ENCODE measurements at places on chromosomes 6 and 20. TPM values are rescaled to one million over a fixed set of nuclear protein-coding genes. Genes with fewer than 3 reads are reported as not detected.

- DNase-seq: peak; percentile 56
Measured at GRCh38 chr6:124190256-124190655, 386.6 kb downstream of the NKAIN2 start.

VNN1 gene
- polyA plus RNA-seq: not detected

RSPH9 gene
- 0.39 TPM for polyA plus RNA-seq

DNA sequence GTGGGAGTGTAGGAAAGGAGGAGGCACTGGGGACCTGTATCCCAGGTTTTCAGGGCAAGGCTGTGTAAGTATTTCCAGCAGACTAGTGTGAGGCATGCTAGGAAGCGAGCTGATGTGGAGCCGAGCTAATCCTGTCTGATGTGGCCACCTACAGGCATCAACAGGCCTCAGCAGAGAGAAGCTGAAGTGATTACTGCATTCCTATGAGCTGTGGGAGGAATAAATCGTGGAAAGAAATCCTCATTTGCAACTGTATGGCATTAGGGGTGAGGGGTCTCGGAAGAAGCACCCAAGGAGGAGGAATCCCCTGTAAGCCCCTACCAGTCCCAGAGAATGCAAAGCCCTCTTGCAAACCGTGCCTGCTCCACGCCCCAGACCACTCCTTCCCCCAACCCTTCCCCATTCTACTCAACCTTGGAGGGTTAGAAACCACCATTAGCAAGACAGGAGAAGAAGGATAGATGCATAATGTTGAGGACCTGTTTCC lies 41.6 kb downstream of the C6orf15 start:
- DNase-seq: peak; percentile 86

GRCh38 chr6:74510878-74511277 lies 695.0 kb downstream of the COL12A1 start:
- DNase-seq: no peak

- no peak for DNase-seq
Measured at GRCh38 chr6:166492092-166492741, 94.3 kb downstream of the RAMACL start.

- DNase-seq: peak; percentile 85
Measured at GRCh38 chr6:127515234-127515793, 3.8 kb downstream of the MTCL3 start.

GRCh38 chr6:8539453-8539852 lies 104.1 kb upstream of the SLC35B3 start:
- DNase-seq: peak; percentile 34

- peak; percentile 73 for DNase-seq
Measured at GRCh38 chr20:34708621-34709043, 4.5 kb downstream of the TP53INP2 start.

GRCh38 chr6:170174771-170175643 lies 115.9 kb downstream of the DLL1 start:
- no peak for DNase-seq

- no peak for DNase-seq
Measured at GRCh38 chr6:105269390-105269789, 89.6 kb upstream of the POPDC3 start.

CTAGE9 gene
- not detected for polyA plus RNA-seq

DNA sequence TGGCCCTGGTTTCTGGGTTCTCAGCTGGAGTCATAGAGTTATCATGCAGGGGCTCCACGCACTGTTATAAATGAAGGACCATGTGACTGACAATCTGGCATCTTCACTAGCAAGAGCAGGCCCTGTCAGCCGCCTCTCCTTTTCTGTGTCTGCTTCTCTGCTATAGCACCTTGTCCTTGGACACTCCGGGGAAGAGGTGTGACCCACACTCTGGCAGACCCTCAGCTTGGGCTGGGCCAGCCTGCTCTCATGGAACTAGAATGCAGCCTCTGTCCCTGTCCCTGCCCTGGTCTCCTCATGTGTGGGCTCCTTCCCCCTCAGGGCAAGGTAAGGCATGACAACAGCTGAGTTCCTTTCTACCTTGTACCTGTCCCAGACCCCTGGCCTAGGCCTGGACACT lies 10.9 kb upstream of the FANCE start:
- no peak for DNase-seq

DNA sequence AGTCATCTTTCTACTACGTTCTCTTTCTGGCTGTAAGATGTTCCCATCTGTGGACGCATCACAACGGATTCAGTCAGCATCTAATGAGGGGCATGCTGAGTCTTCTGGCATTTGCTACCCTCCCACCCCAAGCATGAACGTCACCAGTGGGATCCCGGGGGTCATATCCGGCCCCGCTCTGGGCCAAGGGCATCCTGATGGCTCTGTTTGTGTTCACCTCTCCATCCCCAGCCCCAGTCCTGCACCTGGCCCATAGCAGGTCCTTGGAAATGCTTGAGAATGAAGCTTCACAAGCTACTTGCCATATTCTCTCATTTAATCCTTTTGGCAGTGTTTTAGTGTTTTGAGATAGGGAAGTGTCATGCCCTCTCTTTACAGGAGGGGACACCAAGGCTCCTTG lies 14.9 kb downstream of the APCDD1L start:
- DNase-seq: no peak

DNA sequence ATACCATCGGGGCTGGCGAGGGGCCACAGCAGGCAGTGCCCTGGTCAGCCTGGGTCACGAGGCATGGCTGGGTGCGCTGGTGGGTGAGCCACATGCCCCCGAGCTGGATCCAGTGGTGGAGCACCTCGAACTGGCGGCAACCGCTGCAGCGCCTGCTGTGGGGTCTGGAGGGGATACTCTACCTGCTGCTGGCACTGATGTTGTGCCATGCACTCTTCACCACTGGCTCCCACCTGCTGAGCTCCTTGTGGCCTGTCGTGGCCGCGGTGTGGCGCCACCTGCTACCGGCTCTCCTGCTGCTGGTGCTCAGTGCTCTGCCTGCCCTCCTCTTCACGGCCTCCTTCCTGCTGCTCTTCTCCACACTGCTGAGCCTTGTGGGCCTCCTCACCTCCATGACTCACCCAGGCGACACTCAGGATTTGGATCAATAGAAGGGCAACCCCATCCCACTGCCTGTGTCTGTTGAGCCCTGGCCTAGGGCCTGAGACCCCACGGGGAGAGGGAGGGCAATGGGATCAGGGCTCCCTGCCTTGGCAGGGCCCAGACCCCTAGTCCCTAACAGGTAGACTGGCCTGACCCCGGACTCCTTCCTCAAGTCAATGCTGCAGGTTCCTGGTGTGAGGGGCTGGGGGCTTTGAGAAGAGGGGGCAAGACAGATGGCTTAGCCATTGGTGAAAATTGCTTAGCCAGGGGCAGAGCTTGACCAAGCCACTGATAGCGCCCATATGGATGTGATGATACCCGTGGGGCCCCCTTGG lies 598 bp downstream of the TMEM239 start:
- peak; percentile 53 for DNase-seq

- no peak for DNase-seq
Measured at GRCh38 chr6:74764486-74764885, 441.4 kb downstream of the COL12A1 start.

SLC12A5 gene
- 8.4 TPM for polyA plus RNA-seq

FAM217B gene
- 23.6 TPM for polyA plus RNA-seq

DNA sequence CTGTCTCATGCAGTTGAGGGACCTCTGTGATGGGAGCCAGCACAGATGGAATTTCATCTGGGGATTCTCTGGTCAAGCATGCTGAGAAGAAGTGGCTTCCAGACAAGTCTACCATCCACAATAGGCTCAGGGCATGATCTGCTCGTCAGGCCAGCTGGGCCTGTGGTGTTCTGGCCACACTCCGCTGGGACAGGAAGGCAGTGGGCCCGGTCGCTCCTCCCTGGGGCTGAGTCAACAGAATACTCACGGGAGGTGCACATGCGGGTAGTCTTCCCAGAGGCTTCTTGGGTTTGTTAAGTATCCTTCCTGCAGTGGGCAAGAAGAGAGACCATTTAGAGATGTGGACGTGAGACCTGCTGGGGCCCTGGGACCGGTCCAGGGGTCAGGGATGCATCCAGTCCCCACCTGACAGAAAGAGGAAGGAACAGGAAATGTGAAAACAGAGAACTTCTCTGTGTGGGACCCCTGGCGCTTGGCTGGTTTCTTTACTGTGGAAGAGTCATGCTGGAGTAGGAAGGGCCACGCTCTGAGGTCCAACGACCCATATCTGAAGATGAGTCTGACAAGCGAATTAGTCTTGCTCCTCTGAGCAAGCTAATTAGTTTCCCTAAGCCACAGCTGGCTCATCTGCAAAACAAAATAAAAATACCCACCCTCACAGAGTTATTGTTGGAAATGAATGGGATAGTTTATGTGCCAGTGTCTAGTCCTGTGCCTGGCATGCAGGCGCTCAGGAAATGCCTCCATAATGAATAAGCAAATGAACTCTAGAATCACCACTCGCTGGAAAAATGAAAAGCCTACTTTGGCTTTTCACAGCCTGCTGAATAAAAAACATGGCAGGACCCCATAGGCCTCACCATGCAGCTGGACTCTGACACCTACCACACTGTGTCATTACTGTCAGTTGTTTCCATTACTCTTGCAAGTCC lies 67.3 kb downstream of the TRAM2 start:
- DNase-seq: no peak

GRCh38 chr6:116215414-116215813 lies 38.5 kb downstream of the TSPYL4 start:
- no peak for DNase-seq

HLA-DRB5 gene
- not detected for polyA plus RNA-seq

CDH4 gene
- 1.2 TPM for polyA plus RNA-seq

GRCh38 chr6:121201105-121201504 lies 133.2 kb downstream of the TBC1D32 start:
- peak; percentile 1 for DNase-seq

FAM83C gene
- polyA plus RNA-seq: not detected

ACTL10 gene
- polyA plus RNA-seq: 0.66 TPM

GRCh38 chr6:127918506-127919427 lies 17.9 kb upstream of the THEMIS start:
- no peak for DNase-seq

RNF144B gene
- 4.2 TPM for polyA plus RNA-seq

DNA sequence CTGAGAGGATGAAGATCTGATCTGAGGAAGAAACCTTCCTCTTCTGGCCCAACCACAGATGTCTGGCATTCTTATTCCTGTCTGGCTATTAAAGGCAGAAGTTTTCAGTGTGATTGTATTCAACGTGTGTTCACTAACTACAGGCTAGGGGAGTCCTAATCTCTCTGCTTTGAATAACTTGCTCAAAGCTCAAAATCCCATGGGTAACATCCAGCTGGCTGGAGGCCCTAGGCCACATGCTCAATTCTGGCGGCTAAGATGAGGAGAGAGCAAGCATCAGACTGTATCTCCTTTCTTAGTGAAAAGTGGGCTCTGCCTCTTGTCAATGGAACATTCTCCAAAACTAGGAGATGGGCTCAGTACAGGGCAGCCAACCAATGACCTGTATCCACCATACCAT lies 478.0 kb downstream of the KIF16B start:
- DNase-seq: no peak

MAP7 gene
- 44.7 TPM for polyA plus RNA-seq

PRDM1 gene
- 0.90 TPM for polyA plus RNA-seq

DNA sequence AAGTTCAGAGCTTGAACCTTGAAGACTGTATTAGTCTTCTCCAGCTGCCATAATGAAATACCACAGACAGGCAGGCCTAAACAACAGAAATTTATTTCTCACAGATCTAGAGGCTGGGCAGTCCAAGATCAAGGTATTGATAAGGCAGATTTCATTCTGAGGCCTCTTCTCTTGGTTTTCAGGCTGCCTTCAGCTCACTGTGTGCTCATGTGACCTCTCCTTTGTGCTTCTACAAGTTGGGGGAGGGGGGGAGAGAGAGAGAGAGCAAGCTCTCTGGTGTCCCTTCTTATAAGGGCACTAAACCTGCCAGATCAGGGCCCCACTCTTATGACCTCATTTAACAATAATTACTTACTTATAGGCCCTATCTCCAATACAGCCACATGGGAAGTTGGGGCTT lies 102.6 kb upstream of the RSPO3 start:
- peak; percentile 36 for DNase-seq

DNA sequence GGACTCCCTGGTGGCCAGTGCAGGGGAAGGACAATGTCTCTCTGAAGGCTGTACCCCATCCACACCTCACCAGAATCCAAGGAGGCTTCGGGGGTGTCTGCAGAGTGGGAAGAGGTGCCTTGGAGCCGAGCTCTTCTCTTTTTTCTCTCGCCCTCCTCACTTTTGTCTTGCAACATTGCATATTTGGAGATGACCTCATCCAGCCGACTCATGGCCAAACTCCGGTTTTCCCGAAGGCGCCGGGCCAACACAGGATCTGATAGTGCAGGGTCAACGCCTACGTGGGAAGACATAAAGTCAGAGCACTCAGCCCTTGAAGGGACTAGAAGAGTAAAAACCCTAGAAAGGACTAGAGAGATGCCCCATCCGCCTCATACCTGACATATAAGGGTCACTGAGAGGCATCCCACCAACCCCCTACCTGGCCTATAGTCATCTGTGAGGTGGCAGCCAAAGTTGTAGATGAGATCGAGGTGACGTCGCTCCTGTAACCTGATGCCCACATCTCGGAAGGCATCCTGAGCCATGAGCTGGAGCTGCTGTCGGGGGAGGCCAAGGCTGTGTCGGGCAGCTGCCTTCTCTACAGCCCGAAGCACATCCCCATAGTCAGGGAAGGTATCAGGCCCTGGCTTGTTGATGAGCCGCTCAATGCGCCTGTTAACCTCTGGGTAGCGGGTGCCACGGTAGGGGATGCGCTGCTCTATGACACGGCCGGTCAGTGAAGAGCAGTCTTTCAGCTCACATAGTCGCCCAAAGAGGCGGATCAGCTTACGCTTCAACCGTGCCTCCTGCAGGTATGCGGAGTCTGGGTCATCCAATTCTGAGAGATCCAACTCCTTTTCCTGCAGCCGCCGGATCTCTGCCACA lies 3.0 kb upstream of the ZBTB22 start:
- peak; percentile 41 for DNase-seq

DNA sequence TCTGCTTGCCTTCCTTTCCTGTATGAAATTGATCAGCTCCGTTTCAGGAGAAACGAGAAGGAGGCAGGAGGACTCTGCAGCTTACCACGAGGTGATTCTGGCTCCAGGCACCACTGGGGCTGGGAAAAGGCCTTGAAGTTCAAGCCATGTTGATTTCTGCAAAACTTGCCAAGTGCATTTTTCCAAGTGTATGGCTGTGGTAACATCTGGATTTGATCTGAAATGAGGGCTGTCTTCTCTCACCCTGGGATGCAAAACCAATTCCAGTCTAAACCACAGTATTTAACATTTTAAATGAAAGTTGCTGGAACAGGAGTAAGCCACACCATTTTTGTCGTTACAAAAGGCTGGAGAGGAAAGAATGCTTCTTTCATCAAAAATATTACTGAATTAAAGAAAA lies 36.1 kb upstream of the FAM210B start:
- no peak for DNase-seq

CFB gene
- 0.86 TPM for polyA plus RNA-seq

GRCh38 chr20:958936-959815 lies 42.9 kb downstream of the RSPO4 start:
- no peak for DNase-seq

All from GM23338 (cell line).